Epithelial cell of alveolus of lung (primary cell): ENCODE measurements at places on chromosomes 16 and 17. TPM values are rescaled to one million over a fixed set of nuclear protein-coding genes. Genes with fewer than 3 reads are reported as not detected.

NT5M gene
- total RNA-seq, result 1.3 and 1.9 TPM in 2 replicates

P3H4 gene
- 97.5 and 116 TPM in 2 replicates for total RNA-seq

PLEKHM1 gene
- total RNA-seq, result 11.4 and 25.8 TPM in 2 replicates

SLC13A2 gene
- not detected in 2 replicates for total RNA-seq

ARHGAP44 gene
- 1.1 and 1.7 TPM in 2 replicates for total RNA-seq

PHAF1 gene
- total RNA-seq, result 11.9 and 16.8 TPM in 2 replicates

PPP1R27 gene
- not detected in 2 replicates for total RNA-seq

PPM1E gene
- 0.16 and 1.0 TPM in 2 replicates for total RNA-seq

TNFRSF17 gene
- total RNA-seq, result not detected in 2 replicates

TRPV3 gene
- 0.08 and 0.13 TPM in 2 replicates for total RNA-seq

KCNH6 gene
- not detected in 2 replicates for total RNA-seq

WWOX gene
- 5.3 and 27.4 TPM in 2 replicates for total RNA-seq

SDR42E1 gene
- total RNA-seq, result 0.08 and 0.65 TPM in 2 replicates

AATK gene
- 0.08 and 0.13 TPM in 2 replicates for total RNA-seq

RAB37 gene
- total RNA-seq, result 0.26 and 7.7 TPM in 2 replicates

SLC12A3 gene
- not detected in 2 replicates for total RNA-seq

ZNF821 gene
- total RNA-seq, result 12.0 and 17.1 TPM in 2 replicates

COPS3 gene
- 75.3 and 80.9 TPM in 2 replicates for total RNA-seq

KRT40 gene
- total RNA-seq, result not detected in 2 replicates

NPIPB9 gene
- total RNA-seq, result 0.24 TPM in 1 of 2 replicates, not detected in the other

BCO1 gene
- not detected in 2 replicates for total RNA-seq

CDK3 gene
- 0.78 and 3.7 TPM in 2 replicates for total RNA-seq

RGS9 gene
- 2.6 and 3.8 TPM in 2 replicates for total RNA-seq

USP22 gene
- total RNA-seq, result 159 and 183 TPM in 2 replicates

CD7 gene
- 2.2 and 14.8 TPM in 2 replicates for total RNA-seq

USH1G gene
- not detected in 2 replicates for total RNA-seq
